ENCODE measurements at places on chromosomes 11 and 22.

GRCh38 chr11:47863898-47864430, 15.8 kb upstream of the NUP160 start:
- no peak for DNase-seq

DNA sequence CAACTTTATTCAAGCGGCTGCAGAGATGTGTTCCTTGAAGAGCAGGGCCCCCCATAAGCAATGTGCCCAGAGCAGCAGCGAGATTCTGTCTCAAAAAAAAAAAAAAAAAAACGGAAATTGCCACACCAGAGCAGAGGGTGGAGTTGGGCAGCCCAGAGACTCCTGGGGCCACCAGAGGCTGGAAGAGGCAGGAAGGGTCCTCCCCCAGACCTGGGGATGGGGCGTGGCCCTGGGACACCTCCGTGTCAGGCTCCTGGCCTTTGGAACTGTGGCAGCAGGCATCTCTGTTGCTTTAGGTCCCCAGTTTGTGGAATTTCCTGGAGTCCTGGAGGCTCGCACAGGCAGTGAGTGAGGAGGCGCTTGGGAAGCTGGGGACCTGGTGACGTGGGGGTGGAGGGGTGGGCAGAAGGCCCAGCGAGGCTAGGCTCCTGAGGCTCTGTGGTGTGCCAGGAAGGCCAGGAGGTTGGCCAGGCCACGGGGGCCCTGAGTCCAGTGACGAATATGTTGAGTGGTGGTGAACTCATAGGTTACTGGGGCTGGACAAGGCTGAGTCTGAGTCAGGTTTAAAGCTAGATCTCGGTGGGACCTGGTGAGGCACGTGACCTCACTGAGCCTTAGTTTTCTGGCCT, 735.6 kb downstream of the BRD1 start:
- no peak for DNase-seq

- DNase-seq, result no peak
Observed at GRCh38 chr11:121067026-121067425, 34.0 kb upstream of the TECTA start.

GRCh38 chr11:110710628-110711381, 1.4 kb downstream of the ARHGAP20 start:
- no peak for DNase-seq

- no peak for DNase-seq
Observed at GRCh38 chr11:67581469-67581868, 2.1 kb upstream of the GSTP1 start.

- DNase-seq, result no peak
Observed at GRCh38 chr22:25380122-25380747, 160.8 kb downstream of the CRYBB2 start.

DNA sequence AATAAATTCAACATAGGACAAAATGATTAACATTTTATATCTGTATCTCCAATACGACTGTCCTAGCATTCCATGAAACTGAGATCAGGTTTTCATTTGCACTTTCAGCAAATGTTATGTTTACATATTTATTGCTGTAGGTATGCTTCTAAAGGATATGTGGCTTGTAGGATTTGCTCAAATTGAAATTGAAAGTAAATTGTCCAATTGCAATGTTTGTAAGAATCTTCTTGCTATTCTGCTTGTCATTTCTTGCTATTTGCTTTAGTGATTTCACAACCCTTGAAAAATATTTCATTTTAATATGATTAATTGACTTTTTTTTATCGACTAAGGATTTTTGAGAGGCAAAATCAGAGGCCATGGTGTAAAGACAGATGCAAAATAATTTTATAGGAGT, 904.2 kb upstream of the RAG2 start:
- no peak for DNase-seq

GRCh38 chr11:69409812-69410645, 71.4 kb upstream of the LINC01488 start:
- no peak for DNase-seq

GRCh38 chr11:128520888-128521681, 66.3 kb downstream of the ETS1 start:
- no peak for DNase-seq

- no peak for DNase-seq
Observed at GRCh38 chr11:94169516-94169915, 40.9 kb downstream of the PANX1 start.

GRCh38 chr22:27628891-27629631, 172.5 kb downstream of the MN1 start:
- DNase-seq, result no peak

DNA sequence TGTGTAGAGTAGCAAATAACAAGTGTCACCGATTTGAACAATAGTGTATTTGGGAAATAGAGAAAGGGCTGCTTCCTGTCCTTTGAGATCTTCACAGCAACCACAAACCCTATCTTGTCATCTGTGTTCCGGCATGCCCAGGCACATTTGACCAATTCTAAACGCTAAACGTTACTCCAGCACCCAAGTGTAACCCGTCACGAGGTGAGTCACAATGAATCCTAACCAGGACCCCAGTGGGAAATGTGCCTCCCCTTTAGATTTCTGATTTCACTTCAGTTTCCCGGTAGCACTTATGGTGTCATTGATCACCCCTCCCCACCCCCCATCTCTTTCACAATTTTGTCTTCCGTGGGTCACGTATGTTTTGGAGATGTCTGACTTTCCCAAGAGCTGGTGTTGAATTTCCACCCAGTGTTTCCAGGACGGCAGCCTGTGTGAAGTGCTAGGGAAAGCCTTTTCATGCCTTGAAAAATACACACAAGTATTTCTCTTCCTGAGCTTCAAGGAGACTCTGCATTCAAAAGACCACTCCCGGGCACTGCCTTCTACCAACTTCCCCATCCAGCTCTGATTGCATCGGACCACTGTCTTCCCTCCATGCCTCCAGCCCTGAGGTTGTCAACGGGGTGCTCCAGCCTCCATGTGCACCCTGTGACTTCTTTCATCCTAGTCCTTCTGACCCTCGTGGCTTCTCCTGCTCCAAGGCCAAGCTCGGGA, 10.5 kb upstream of the C11orf24 start:
- no peak for DNase-seq

- no peak for DNase-seq
Observed at GRCh38 chr11:121048464-121049233, 24.7 kb downstream of the TBCEL start.

DNA sequence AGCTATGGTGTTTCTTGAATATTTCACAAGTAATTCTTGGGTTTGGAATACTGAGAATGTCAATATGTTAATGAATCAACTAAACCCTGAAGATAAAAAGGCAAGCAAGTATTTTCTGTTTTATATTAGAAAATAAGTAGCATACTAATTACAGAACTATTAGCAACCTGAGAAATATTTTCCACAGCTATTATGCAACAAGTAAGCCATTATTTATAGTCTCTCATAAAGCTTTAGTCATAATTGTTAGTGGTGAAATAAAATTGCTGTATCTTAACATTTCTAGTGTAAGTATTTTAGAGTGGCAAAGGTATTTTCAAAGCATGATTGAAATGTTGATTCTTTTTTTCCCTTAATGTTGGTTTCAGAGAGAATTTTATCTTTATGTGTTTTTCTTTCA, 53.3 kb downstream of the FAR1 start:
- no peak for DNase-seq

GRCh38 chr11:5679811-5680210, 5.1 kb downstream of the TRIM5 start:
- DNase-seq, result no peak

GRCh38 chr22:46656856-46657654, 36.9 kb downstream of the GRAMD4 start:
- DNase-seq, result no peak

DNA sequence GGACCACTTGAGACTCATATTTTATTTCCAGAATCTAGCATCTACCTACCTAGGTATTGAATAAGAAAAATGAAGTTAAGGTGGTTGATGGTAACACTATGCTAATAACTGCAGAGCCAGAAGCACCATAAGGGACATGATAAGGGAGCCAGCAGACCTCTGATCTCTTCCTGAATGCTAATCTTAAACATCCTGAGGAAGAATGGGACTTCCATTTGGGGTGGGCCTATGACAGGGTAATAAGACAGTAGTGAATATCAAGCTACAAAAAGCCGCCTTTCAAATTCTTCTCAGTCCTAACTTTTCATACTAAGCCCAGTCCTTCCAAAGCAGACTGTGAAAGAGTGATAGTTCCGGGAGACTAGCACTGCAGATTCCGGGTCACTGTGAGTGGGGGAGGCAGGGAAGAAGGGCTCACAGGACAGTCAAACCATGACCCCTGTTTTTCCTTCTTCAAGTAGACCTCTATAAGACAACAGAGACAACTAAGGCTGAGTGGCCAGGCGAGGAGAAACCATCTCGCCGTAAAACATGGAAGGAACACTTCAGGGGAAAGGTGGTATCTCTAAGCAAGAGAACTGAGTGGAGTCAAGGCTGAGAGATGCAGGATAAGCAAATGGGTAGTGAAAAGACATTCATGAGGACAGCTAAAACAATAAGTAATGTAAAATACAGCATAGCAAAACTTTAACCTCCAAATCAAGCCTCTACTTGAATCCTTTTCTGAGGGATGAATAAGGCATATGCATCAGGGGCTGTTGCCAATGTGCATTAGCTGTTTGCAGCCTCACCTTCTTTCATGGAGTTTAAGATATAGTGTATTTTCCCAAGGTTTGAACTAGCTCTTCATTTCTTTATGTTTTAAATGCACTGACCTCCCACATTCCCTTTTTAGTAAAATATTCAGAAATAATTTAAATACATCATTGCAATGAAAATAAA, 2.1 kb downstream of the HBB start:
- DNase-seq, result no peak

DNA sequence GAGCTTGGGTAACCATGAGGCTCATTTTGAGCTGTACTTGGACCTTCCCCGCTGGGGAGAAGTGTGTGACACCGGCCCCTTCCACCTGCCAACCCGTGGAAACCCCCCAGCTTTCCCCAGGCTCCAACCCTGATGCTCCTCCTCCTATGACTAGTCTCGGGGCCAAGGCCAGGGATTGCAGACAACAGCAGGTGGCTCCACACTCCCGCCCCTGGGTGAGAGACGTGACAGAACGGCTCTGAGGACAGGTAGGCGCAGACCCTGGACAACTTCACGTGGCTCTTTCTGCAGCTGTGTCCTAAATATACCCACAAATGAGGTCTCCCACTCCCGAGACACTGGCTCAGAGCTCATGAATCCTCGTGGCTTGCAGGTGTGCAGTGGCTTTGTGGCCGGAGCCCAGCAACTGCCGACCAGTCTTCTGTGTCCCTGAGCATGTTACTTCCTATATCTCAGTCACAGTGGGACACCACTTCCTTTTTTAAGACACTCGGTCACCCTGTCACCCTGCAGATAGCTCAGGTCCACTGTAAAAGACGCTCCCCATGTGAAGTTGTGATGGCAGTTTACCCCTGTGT, 55.2 kb downstream of the NECTIN1 start:
- DNase-seq, result no peak

- DNase-seq, result no peak
Observed at GRCh38 chr11:35618497-35619115, 346 bp downstream of the FJX1 start.

GRCh38 chr11:96986516-96986915, 596.7 kb downstream of the JRKL start:
- no peak for DNase-seq

DNA sequence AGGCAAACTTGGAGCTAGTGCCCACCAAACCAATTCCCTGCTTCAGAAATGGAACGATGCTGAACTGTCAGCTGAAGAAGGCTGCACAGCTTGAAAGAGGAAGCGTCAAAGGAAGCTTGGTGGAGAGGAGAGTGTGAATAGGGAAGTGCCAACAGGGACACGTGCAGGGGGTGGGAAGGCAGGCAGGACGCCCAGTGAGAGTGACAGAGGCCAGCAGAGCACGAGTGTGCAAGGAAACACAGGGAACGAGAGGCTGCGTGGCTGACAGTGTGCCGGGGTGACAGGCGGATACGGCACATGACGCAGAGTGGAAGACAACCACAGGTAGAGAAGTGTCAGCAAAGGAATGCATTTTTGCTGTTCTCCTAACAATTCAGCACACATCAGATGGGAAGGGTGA, 196.4 kb downstream of the LARGE1 start:
- no peak for DNase-seq

DNA sequence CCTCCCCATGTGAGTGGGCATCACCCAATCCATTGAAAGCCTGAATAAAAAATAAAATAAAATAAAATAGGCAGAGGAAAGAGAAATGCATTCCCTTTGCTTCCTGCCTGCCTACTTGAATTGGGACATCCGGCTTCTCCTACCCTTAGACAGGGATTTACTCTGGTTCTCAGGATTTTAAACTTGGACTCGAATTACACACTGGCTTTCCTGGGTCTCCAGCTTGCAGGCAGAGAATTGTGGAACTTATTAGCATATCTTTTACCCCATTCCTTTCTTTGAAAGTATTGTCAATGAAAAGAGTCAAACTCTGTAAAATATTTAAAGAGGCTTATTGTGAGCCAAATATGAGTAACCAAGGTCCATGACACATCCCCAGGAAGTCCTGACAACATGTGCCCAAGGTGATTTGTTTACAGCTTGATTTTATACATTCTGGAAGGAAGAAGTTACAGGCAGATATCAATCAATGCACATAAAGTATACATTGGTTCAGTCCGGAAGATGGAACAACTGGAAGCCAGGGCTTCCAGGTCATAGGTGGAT, 78.4 kb upstream of the CCDC90B start:
- DNase-seq, result no peak

DNA sequence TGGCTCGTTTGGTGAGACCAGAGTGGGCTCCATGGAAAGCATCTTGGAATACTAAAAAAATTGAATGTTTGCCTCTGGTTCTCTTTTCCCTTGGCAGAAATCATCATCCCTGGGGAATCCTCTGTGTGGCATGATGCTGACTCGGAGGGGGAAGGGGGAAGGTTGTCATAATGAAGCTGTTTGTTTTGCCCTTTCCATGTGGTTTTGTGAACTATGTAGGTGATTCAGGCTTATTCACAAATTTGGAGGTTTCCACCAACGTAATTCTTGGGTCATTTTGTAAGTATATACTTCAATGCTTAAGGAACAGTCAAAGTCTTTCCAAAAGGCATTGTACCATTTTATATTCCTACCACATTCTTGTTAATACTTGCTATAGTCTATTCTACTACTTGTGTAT, 754.0 kb upstream of the FAT3 start:
- DNase-seq, result no peak
